CD4-positive, alpha-beta T cell treated with Interferon gamma for 1 hour (primary cell): ENCODE measurements at places on chromosomes 11 and 22.

DNA sequence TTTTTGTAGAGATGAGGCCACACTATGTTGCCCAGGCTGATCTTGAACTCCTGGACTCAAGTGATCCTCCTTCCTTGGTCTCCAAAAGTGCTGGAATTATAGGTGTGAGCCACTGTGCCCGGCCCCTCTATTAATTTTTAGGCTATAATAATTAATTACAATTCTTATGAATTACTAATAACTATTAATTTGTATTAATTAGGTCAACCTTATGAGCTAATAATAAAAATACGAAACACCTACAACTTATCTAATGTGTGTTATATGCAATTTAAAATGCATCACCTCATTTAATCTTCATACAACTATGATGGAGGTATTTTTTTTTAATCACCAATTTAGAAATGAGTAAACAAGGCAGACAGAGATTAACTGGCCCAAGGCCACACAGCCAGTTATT, 26.2 kb downstream of the LRP4 start:
- no peak for DNase-seq

- no peak for DNase-seq
Observed at GRCh38 chr22:48757581-48757980, 1070.1 kb downstream of the BRD1 start.

GRCh38 chr11:121237686-121238658, 54.6 kb upstream of the SC5D start:
- DNase-seq = no peak

DNA sequence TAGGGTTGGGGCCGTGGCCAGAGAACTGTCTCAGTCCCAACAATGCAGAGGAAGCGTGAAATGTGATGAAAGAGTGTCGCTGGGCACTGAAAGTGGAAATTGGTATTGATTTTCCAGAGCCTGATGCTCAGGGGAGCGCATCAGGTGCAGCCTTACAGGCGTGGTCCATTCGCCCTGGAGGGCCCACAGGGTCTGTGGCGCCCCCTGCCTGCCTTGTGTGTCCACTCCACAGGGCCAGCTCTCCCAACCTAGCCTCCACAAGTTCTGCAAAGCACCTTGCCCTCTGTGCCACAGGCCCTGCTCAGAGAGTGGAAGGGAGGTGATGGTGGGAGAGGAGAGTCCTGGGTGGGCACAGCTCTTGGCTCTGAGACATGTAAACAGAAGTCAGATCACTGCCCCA, 54.9 kb upstream of the LMO1 start:
- no peak for DNase-seq

GRCh38 chr11:42179216-42179615, 719.8 kb upstream of the LRRC4C start:
- DNase-seq = no peak

DNA sequence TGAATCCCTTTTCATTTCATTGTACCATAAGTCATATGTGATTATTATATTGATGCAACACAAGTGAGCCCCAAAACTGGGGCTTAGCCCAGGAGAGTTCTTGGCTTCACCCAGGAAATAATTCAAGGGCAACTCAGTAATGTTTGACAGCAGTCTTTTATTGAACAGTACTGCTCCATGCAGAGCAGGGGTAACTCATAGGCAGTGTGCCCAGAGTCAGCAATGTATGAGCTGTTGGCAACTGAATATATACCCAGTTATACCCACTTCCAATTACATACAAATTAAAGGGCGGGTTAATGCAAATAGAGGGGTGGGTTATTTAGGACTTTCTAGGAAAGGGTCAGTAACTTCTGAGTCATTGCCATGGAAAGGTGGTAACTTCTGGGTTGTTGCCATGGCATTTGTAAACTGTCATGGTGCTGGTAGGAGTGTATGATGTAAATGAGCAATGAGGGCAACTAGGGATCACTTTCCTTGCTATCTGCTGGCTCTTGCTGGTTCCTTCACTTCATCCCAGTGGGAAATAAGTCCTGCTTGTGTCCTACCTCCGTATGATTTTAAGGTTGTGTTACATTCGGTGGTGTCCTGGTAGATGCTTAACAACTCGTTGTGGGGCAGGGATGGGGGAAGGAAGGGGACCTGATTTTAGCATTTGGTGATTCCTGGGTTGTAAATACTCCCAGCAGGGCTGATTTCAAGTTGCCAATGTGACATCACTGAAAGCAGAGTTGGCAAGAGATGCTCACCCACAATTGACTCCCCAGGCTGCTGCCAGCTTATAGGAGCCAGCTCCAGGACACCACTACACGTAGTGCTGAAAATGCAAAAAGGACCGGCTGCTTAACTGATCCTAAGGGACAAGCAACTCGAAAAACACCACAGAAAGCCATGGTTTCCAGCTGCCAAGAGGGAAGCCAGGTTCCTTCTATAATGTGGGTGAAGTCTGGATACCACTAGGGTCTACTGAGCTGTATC, 70.1 kb downstream of the SYT9 start:
- no peak for DNase-seq

GRCh38 chr11:13772223-13773046, 104.0 kb downstream of the FAR1 start:
- DNase-seq = no peak

GRCh38 chr22:50197856-50198623, 2.8 kb upstream of the SELENOO start:
- no peak for DNase-seq

DNA sequence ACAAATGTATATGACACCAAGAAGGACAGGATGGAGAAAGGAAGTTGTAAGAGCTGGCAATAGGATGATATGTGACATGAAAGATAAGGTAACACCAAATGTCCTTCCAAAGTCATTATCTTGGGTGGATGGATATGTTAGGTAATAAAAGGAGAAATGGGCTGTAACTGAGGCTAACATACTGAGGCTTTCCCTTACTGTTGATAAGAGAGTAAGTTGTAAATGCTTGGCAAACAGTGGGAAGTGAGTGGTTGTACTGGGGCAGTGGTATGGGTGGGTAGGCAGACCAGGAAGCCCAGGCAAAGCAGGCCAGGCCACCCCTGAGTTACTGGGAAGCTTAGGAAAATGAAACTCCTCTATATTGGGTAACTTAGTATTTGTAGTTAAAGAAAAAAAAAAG, 73.7 kb downstream of the ARHGAP42 start:
- DNase-seq = no peak
